ENCODE measurements at places on chromosomes 4 and X.

GRCh38 chr4:185710487-185710995, 101.5 kb downstream of the SORBS2 start:
- DNase-seq = no peak

- no peak for DNase-seq
These were observed 795.0 kb downstream of the CCSER1 start for GRCh38 chr4:90922174-90922573.

GRCh38 chr4:22680065-22680642, 12.6 kb upstream of the GBA3 start:
- DNase-seq = no peak

DNA sequence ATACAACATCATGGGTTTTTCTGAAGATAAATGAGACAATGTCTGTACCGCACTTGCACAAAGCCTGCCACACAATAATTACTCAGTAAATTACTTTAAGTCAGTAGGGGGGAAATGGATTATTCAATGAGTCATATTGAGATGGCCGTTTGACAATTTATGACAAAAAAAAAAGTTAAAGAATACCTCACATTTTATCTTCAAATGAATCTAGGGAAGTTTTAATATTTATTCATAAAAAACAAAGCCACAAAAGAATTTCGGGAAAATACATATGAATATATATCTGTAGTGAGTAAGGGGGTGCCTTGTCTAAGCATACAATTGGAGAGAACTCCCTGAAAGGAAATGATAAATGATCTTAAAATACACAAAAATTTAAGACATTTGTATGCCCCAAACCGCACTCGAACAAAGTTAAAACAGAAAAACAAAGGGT, 197.0 kb upstream of the SLC7A11 start:
- DNase-seq = no peak

DNA sequence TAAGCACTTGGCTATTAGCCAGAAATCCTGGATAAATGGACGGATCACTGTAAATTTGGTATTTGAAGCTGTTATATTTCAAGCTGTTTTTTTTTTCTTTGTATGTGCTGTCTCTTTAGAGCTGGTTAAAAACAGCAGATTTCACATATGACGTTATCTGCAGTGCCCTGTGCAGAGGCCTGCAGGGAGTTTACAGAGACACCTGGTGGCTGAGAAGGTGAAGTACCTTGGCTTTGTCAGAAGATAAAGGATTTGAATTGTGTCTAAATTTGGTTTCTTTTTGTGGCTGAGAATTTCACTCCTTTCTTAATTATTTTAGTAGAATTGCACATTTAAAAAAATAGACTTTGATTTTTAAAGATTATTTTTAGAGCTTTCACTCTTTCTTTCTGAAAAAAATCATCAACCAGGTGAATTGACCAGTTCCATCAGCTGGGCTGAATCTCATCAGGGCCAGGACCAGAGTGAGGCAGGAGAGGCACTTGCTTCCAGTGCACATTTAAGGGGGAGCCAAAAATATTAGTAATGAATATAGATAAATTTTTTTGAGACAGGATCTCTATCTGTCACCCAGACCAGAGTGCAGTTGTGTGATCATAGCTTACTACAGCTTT, 9.6 kb upstream of the CHRNA9 start:
- DNase-seq = peak; percentile 33

- DNase-seq = peak; percentile 99
These were observed at the start of gene SLC7A11 for GRCh38 chr4:138242076-138242833. SLC7A11 (minus strand) TSS chr4:138242349; CDS start chr4:138242069, 280 bp downstream.

GRCh38 chr4:85937507-85937906, 422.3 kb downstream of the MAPK10 start:
- DNase-seq = no peak

Data from GF-D8 (cell line).